ENCODE measurements at places on chromosomes 11 and 22. TPM values are rescaled to one million over a fixed set of nuclear protein-coding genes. Genes with fewer than 3 reads are reported as not detected.

DNA sequence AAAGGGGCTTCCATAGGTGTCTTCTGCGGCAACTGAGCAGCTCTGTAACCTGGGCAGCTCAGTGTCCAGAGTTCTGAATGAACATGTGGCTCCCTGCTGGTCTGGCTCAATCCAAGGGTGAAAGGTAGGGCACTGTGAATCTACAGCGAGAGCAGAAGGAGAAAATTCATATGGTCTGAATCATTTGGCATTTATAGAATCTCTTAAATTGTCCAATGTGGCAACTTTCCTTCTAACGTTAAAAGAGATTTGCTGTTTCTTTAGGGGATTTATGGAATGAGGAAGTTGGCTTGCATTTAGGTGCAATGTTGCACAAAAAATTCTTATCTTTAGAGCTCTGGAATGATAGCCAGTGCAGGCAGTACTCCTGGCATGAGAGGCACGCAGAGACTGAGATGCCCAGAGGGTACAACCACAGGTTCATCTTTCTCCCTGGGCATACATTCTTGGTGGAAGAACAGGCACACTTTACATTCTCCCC, 17.0 kb downstream of the ATXN10 start:
- H3K27ac ChIP-seq = peak overlapping the region; percentile 41
- H3K4me3 ChIP-seq = no peak overlapping the region
- H3K27me3 ChIP-seq = no peaks in the 10 kb centered on the region
- no peak for DNase-seq
- H3K36me3 ChIP-seq = peaks cover 41% of the 10 kb centered on the region

GRCh38 chr11:47864901-47865300, 16.8 kb upstream of the NUP160 start:
- H3K27me3 ChIP-seq = no peaks in the 10 kb centered on the region
- no peak for DNase-seq
- H3K27ac ChIP-seq = no peak overlapping the region
- no peak overlapping the region for H3K4me3 ChIP-seq
- peaks cover 6% of the 10 kb centered on the region for H3K4me1 ChIP-seq

- H3K27me3 ChIP-seq = no peaks in the 10 kb centered on the region
- H3K4me1 ChIP-seq = peaks cover 7% of the 10 kb centered on the region
- DNase-seq = no peak
- H3K27ac ChIP-seq = no peak overlapping the region
Observed at GRCh38 chr11:45163956-45164575, 17.6 kb downstream of the PRDM11 start.

DNA sequence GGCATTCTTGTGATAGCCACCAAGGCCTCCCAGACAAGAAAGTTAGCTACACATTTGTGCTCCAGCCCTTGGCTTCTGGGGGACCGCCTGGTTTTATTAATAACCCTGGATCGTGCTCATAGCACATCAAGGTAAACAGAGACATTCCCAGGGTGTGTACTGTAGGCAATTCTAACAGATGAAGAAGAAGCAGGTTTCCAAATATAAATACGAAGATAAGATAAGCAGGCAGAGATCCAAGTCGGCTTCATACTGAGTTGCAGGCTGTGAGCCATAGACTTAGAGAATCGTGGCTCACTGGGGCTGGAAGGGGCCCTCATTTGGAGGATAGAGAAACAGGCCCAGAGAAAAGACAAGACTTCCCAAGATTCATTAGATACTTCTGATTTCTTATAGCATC, 131.4 kb downstream of the TENM4 start:
- no peak for DNase-seq
- no peaks in the 10 kb centered on the region for H3K27me3 ChIP-seq
- H3K4me1 ChIP-seq = no peaks in the 10 kb centered on the region
- no peak overlapping the region for H3K27ac ChIP-seq

DNA sequence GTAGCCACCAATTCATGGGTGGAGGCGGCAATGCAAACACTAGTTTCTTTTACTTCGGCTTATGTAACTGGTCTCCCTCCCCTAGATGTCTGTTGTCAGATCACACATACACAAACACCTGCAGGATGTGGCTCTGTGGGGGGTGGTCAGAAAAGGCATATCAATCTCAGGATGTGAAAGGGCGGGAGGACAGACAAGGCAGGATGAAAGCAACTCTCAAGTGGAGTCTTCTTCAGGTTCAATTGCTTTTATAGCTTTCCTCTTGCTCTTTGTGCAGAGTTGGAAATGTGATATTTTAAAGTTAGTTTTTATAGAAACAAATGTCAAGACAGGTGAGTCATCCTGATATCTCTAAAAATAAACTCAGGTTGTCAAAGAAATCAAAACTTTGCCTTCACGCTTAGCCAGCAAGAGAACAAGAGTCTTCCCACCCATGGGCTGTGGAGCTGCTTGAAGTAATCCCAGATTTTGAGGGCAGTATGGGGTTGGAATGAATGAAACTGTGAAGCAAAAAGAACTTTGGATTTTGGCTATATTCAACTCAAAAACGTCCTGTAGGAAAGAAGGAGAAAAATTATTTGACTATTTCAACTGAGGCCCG, 423.4 kb downstream of the GUCY1A2 start:
- no peaks in the 10 kb centered on the region for H3K27me3 ChIP-seq
- no peak overlapping the region for H3K27ac ChIP-seq
- no peak overlapping the region for H3K4me3 ChIP-seq
- no peaks in the 10 kb centered on the region for H3K36me3 ChIP-seq
- no peak for DNase-seq
- no peaks in the 10 kb centered on the region for H3K4me1 ChIP-seq

- no peak overlapping the region for H3K27ac ChIP-seq
- no peak overlapping the region for H3K4me3 ChIP-seq
- no peak for DNase-seq
- H3K4me1 ChIP-seq = no peaks in the 10 kb centered on the region
Observed at GRCh38 chr22:28279888-28280287, 360.8 kb upstream of the PITPNB start.

- no peaks in the 10 kb centered on the region for H3K27me3 ChIP-seq
- no peak for DNase-seq
- H3K4me1 ChIP-seq = no peaks in the 10 kb centered on the region
- no peak overlapping the region for H3K27ac ChIP-seq
- H3K4me3 ChIP-seq = no peak overlapping the region
Observed at GRCh38 chr11:35897019-35897418, 46.8 kb upstream of the LDLRAD3 start.

- H3K36me3 ChIP-seq = no peaks in the 10 kb centered on the region
- no peaks in the 10 kb centered on the region for H3K27me3 ChIP-seq
- no peak for DNase-seq
Observed at GRCh38 chr11:26227301-26227746, 104.6 kb upstream of the ANO3 start.

DNA sequence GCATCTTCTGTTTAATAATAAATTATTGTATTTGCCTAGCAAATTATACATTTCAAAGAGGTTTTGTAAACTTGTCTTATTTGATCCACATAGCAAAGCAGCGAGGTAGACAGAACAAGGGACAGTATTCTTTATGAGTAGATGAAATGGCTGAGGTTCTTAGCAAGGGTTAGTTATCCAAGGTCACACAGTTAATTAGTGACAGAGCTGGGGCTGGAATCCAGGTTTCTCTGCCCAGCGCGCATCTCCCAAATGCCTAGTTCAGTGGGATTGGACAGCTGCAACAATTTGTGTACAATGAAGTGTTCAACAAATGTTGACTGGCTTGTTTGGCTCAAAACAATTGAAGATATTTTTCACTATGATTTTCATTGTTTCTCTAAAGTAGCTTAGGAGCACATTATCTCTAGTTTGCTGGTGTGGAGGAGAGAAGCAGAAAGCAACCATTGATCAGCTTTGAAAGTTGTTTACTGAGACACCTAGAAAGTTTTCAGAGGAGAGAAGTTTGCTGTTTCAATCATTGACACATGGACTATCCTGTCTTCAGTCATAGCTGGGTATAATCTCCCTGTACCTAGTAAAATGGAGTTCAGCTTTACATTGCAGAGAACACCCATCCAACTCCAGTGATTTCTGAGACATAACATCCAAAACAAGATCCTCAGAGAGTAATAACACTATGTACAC, 270.6 kb downstream of the FAT3 start:
- no peak overlapping the region for H3K27ac ChIP-seq
- no peak overlapping the region for H3K4me3 ChIP-seq
- no peak for DNase-seq

DNA sequence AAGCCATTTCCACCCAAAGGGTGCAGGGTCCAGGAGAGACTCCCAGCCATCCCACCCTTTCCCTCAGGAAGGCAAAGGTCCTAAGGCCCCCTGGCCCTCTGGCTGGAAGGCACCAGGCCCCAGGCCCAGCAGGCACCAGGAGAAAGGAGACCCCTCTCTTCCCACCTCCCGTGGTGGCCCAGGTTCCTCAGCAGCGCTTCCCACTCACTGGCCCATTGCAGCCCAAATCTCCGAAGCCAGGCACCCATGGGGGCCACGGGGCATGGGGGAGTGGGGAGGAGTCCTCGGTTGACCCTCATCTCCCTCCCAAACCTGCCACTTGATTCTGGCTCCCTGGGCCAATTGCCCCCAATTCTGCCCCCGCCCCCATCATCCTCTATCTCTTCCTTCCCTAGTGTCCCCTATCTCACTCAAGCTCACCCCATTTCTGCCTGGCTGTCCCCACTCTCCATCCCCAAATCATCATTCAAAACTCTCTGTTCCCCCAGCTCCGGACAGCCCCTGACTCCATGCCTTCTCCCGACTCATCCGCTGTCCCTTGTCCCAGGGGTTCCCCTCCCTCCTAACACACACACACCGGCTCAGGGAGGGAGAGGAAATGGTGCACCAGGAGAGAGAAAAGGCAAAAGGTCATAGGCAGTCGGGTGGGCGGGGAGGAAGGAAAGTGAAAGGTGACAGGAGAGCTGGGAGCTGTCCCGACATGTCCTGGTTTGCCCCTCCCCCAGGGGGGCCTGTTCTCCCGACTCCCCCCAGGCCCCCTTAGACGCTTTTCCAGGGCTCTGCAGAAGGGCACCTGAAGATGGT, 1.2 kb downstream of the LIF start:
- DNase-seq = no peak
- H3K4me3 ChIP-seq = peak overlapping the region; percentile 55
- no peaks in the 10 kb centered on the region for H3K27me3 ChIP-seq
- H3K4me1 ChIP-seq = peaks cover 59% of the 10 kb centered on the region
- peak overlapping the region; percentile 30 for H3K27ac ChIP-seq

- no peak overlapping the region for H3K4me3 ChIP-seq
- H3K27me3 ChIP-seq = no peaks in the 10 kb centered on the region
- no peaks in the 10 kb centered on the region for H3K36me3 ChIP-seq
- H3K27ac ChIP-seq = no peak overlapping the region
- no peaks in the 10 kb centered on the region for H3K4me1 ChIP-seq
Observed at GRCh38 chr11:125251956-125252355, 87.4 kb downstream of the PKNOX2 start.

DNA sequence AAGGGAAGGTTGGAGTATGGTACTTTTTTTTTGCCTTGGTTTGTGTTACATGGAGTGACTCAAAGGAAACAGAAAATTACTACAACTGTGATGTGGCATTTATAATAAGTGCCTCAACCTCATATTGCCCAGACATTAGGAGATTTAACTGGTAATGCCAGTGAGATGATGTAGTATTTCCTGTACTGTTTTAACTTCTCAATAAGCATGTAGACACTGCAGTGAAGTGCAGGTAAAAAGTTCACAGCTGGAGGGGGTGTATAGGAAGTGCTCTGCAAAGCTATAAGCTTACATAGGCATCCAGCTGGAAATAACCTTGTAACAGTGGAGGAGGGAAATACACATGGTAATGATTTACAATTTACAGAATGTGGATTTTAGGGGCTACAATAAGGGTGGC, 138.2 kb upstream of the MTMR2 start:
- no peak overlapping the region for H3K4me3 ChIP-seq
- no peak overlapping the region for H3K27ac ChIP-seq
- DNase-seq = no peak
- no peaks in the 10 kb centered on the region for H3K27me3 ChIP-seq
- H3K36me3 ChIP-seq = no peaks in the 10 kb centered on the region

DNA sequence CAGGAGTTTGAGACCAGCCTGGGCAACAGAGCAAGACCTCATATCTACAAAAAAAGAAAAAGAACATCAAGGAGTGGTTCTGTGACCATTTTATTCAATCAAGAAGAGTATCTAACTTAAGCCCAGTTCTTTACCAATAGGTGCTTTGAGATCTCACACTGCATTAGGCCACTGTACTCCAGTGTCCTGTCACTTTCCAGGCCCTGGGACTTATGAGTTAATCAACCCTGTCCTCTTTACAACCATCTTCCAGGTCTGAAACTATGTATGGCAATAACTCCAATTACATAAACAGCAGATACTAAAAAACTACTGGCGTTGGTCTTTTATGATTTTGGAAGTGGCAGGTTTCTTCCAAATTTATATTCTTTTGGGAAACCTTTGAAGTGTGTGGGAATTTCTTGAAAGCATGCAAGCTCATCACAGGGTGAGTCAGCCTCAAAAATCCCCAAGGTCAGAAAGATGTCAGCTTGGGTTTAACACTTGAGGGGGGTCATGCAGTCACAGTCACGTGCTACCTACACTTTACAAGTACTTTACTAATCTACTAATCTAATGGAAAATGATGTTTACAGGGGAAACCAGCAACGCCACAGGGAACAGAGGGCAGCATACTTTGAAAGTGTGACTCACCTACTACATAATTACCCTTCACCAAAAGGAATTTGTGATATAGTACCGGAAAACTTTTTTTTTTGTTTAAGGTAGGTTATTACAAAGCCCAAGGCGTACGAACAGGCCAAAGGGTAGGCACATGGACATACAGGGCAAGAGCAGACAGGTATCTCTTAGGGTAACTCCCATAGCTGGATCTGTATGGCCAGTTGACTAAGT, 15.6 kb downstream of the PISD start:
- no peak for DNase-seq
- no peaks in the 10 kb centered on the region for H3K27me3 ChIP-seq
- H3K27ac ChIP-seq = peak overlapping the region; percentile 82
- H3K36me3 ChIP-seq = no peaks in the 10 kb centered on the region
- no peak overlapping the region for H3K4me3 ChIP-seq

Gene MUC5B
- total RNA-seq = 0.19 TPM

Gene JAML
- total RNA-seq = 2.2 TPM
